Epithelial cell of umbilical artery (primary cell): ENCODE measurements at places on chromosomes 1 and 21. TPM values are rescaled to one million over a fixed set of nuclear protein-coding genes. Genes with fewer than 3 reads are reported as not detected.

The NCSTN gene
- total RNA-seq, result 82.8 and 93.3 TPM in 2 replicates

The FCGR1A gene
- total RNA-seq, result not detected in 2 replicates

The LCE1B gene
- total RNA-seq, result not detected in 2 replicates

The TRIM46 gene
- total RNA-seq, result 3.5 and 3.9 TPM in 2 replicates

The CLEC20A gene
- total RNA-seq, result not detected in 2 replicates

The KIF14 gene
- total RNA-seq, result 8.8 and 10.9 TPM in 2 replicates

The OR2L13 gene
- not detected in 2 replicates for total RNA-seq

The KLHDC7A gene
- not detected in 2 replicates for total RNA-seq

The RGS16 gene
- total RNA-seq, result under 0.01 TPM in 1 of 2 replicates, not detected in the other

The SPRR3 gene
- total RNA-seq, result not detected in 2 replicates

The PPIAL4G gene
- not detected in 2 replicates for total RNA-seq
